Stimulated activated CD8-positive, alpha-beta memory T cell treated with anti-CD3 and anti-CD28 coated beads, Interleukin-4, amount 100 ng/mL, for 48 hours (primary cell): ENCODE measurements at places on chromosomes 2 and 18.

- DNase-seq: no peak
Observed at GRCh38 chr2:37579192-37579713, 92.2 kb downstream of the CDC42EP3 start.

DNA sequence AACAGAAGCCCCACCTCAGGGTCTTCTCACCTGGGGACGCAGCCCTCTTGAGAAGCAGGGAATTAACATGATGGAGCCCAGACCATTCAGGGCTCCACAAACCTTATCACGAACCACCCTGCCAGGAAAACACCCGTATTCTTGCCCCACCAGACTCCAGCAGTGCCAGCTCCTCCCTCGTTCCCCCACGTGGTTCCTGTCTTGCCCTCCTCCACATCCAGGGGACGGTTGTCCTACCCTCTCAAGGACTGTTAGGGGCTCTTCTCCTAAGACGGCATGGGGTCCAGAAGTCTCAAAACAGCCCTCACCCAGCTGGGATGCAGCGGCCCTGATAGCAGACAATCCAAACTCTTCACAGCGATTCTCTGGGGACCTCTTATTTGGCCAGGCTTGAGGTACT, 372.2 kb upstream of the HS6ST1 start:
- DNase-seq: no peak

GRCh38 chr2:33033606-33034081, 86.9 kb downstream of the LTBP1 start:
- DNase-seq: no peak

DNA sequence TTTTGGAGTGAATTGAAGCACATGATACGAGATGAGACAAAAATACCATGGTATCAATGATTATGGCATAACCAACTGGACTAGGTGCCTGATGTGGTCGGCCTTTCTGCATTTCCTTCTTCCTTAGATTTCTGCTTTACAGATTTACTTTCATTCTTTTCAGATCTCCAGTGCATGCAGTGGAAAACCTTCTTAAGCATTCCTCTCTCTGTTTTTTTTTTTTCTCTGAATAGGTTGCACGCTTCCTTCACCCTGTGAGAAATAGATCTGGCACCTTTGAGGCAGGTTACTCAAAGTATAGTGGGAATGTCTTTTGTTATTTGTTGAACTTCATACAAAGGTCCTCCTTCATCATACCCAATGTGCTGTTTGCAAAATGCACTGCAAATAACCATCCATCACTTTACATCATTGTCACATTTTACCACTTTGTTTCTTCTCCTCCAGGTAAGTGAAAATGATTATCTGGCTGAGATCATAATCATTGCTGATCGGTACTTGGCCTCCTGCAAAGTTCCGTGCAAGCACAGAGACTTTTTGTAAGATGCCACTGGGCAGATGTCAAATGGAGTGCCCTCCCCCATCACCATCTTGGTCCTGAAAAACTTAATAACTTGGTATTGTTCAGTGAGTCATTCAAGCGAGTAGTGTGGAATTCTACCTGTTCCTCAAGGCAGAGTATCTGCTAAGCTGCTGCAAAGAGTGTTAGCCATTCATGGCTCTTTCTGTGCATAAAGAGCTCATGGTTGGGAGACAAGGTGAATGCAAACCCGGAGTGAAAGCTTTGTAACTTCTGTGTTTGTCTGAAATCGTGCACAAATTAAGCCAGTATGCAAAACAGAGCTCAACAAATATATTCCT, 30.0 kb upstream of the KLHL14 start:
- DNase-seq: no peak

DNA sequence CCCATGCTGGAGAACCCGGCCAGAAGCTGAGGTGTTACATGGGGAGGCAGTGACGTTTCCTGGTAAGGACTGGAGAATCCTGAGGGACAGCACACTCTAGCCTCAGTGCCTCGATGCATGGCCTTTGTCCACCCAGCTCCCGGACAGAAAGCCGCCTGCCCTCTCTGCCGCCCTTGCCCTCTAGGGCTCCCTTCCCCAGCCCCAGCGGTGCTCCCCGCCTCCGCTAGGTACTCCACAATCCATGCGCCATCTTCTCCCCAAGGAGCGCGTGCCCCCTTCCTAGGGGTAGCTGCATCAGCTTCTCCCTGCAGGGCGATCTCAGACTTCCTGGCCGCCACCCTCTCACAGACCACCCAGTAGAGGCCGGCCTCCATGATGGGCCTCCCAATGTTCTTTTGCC, 251.6 kb downstream of the TWIST2 start:
- no peak for DNase-seq

DNA sequence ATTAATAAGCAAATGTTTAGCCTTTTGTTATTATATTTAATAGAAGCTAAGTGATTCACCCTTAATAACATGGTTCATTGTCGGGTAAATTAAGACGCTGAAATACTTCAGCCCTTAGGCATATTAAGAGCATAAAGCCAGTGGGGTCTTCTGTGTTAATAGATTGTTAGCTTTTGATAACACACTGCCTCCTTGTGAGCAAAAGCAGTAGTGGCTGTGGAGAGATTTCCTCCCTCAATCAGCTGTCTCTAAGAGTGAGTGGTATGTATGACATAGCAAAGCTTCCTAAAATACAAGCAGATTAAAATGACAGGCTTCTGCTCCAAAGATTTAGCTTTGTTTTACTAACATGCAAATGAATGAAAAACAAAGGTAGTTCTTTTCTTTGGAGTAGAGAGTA, 143.7 kb upstream of the SYT4 start:
- no peak for DNase-seq

GRCh38 chr2:42493468-42494354, at the start of gene KCNG3:
KCNG3 (minus strand) TSS chr2:42493982; CDS start chr2:42493501, 481 bp downstream.
- DNase-seq: peak; percentile 72

- no peak for DNase-seq
Observed at GRCh38 chr2:28129955-28130695, 239.6 kb downstream of the BABAM2 start.

DNA sequence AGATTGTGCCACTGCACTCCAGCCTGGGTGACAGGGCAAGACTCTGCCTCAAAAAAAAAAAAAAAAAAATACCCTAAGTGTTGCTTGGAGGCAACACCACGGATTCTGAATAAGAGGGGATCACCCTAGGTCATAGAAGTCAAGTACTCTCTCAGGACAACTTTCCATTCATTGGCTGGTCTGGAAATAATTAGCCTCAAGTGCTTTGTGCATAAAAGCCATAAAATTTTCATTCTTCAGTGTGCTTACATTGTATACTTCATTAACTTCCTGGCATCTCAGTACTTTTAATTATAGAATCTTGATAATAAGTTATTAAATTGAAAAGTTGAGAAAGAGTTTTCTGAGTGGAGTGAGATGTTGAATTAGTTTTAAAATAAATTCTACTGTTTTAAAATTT, 876.1 kb upstream of the FAM98A start:
- DNase-seq: no peak

DNA sequence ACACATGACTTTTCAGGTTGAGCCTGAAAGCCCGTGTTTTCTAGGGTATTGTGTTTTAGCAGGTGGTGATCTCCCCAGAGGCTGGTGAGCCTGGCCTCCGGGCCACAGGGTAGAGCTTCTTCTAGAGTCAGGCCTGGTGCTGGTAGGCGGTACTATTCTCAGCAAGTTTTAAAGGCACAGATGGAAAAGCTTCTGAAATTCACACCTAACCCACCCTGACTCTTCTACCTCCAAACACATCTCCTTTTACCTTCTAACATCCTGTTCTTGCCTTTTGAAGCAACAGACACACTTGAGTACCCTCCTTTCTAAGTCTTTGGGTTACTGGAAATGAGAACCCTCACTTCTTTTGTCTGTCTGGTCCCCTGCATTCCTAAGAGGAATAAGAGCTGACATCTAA, 191.1 kb downstream of the SETBP1 start:
- no peak for DNase-seq

- DNase-seq: no peak
Observed at GRCh38 chr2:153068052-153068451, 349.6 kb downstream of the ARL6IP6 start.

GRCh38 chr18:35508746-35509338, 11.1 kb upstream of the INO80C start:
- no peak for DNase-seq

DNA sequence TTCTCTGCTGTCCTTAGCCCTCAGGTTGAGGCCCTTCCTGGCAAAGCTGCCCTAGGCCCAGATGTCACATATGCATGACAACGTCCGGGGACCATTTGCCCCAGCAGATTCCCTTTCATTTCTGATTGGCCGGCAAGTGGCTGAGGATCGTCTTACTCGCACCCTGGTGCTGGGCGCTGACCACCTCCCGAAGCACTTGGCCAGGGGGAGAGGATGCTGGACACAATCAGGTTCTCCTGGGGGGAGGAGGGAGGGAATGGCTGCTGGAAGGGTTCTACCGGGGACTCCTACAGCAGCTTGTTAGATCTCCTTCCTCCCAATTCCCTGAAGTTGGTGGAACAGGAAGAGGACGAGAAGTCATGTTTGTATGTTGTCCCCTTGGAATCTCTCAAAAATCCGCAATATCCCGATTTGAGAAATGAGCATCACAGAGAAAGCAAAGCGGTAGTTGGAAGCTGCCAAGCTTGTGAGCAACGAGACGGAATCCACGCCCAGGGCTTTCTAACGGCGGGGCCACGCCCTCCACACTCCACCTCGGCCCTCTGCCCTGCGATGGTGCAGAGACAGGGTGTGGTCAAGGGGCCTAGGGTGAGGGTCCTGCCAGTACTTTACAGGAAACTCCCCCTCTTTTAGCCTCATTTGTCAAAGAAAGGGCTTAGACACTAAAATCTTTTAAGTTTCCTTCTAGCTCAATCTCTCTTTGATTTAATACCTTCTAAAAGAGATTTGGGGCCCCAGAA, 61.8 kb upstream of the YWHAQ start:
- no peak for DNase-seq

- DNase-seq: no peak
Observed at GRCh38 chr2:231133365-231134099, 8.7 kb upstream of the HTR2B start.

GRCh38 chr2:157789933-157790511, 86.1 kb downstream of the ACVR1 start:
- DNase-seq: no peak

GRCh38 chr2:83233326-83233725, 1225.8 kb downstream of the SUCLG1 start:
- DNase-seq: no peak

- no peak for DNase-seq
Observed at GRCh38 chr18:39602131-39602530, 2036.5 kb upstream of the CELF4 start.

DNA sequence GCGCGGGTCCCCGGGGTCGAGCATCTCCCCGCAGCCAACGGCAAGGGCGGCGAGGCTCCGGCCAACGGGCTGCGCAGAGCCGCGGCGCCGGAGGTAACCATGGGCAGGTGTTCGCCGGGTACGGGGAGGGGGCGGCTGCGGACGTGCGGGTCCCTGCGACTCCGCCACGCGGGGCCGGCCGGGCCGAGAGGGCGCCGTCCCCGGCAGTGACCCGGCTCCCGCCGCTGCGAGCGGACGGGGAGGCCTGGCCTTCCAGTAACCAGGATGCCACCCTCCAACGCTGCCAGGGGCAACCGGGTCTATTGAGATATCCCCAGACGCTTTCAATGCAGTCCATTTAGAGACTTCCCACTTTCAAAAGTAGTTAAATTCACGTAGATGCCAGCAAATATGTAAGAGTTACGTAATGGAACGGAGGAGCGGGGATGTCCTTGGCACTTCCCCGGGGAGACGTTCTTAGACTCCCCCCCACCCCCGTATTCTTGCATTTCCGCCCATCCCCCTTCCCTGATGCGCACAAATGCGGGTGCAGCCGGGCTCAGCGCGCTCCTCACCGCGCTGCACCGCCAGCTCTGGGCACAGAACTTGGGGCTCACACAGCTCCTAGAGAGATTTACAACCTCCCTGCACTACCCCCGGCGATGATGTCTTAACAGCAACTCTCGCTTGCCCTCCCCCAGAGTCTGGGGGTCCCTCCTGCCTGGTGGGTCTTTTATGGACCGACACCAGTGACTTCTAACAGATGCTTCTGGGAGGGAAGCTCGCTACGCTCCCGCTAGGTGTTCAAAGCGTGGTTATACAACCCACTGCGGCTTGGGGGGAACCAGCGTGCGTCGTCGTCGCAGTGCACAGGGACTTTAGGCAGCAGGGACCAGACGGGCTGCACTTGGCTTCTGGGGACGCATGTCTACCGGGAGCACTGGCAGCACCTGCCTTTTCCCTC, 657 bp downstream of the SGPP2 start:
- peak; percentile 31 for DNase-seq

DNA sequence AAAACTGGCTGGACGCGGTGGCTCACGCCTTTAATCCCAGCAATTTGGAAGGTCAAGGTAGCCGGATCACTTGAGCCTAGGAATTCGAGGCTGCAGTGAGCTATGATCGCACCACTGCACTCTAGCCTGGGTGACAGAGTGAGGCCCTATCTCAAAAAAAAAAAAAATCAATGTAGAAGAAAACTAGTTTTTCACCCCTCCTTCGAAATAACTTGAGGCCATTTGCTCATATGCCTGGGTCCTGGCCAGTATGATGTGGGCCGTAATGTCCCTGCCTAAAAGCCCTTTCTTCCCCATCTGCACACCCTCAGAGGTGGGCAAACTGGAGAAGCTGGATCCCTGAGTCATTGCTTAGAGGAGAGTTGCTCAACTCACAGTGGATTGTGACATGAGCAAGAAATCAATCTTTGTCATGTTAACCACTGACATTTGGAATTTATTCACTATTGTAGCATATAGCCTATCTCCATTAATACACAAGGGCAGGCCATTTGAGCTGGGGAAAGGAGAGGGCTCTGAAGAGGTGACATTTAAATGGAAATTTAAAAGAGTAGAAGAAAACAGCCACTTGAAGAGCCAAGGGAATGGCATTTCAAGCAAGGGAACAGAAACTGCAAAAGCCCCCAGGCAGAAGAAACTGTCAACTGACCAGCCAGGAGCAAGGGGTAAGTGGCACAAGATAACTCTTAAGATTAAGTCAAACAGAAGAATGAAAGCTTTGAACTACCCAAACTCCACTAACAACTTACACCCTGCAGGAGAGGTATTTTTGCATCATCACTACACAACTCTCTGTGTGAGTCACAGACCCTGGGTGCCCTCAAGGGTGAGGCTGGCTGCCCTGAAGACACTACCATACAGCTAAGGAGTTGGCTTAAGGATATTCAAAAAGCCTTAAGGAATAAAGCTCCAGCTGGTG, 7.6 kb upstream of the METTL21A start:
- DNase-seq: no peak

DNA sequence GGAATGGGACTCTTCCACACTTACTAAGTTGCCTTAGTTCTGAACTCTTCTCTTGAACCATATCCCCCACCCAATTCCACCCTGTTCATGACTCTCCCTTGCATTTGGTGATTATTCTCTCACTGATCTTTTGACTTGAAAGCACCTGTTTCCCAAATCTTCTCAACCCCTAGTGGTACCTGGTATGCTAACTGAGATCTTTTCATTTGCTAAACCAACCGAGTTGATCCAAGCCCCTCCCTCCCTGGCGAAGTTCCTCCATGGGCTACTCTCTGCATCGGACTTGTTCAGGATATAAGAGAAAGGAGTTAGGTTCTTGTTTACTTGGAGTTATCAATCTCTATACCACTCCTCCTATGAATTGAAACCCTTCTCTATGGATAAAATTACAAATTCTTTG, 593.5 kb downstream of the BCL11A start:
- DNase-seq: no peak

GRCh38 chr2:240589850-240590525, 3.5 kb downstream of the CAPN10 start:
- DNase-seq: no peak
